ENCODE measurements at places on chromosomes 13 and 19. TPM values are rescaled to one million over a fixed set of nuclear protein-coding genes. Genes with fewer than 3 reads are reported as not detected.
A peak's percentile ranks its signal among the peaks of the same experiment; 100 is the strongest.

FSD1 gene
- 1.3 TPM for total RNA-seq

SIGLECL1 gene
- total RNA-seq: not detected

SIAH3 gene
- not detected for total RNA-seq

KLK2 gene
- total RNA-seq: not detected

ZNF333 gene
- total RNA-seq: 3.6 TPM

ZFP28 gene
- 0.45 TPM for total RNA-seq

SSC5D gene
- total RNA-seq: 0.81 TPM

KIR2DL4 gene
- total RNA-seq: not detected

AXL gene
- 10.1 TPM for total RNA-seq

HOMER3 gene
- 2.8 TPM for total RNA-seq

ZNF527 gene
- 1.6 TPM for total RNA-seq

SIGLEC9 gene
- total RNA-seq: 4.8 TPM

TEX101 gene
- not detected for total RNA-seq

ATP8A2 gene
- not detected for total RNA-seq

ZNF772 gene
- total RNA-seq: 3.6 TPM

CEACAM21 gene
- 0.40 TPM for total RNA-seq

MBD3L3 gene
- not detected for total RNA-seq

C1QTNF9B gene
- total RNA-seq: not detected

GRCh38 chr13:43797159-43797558 lies 10.4 kb upstream of the ENOX1 start:
- DNase-seq: no peak

GRCh38 chr19:13723206-13723605 lies 41.1 kb upstream of the MRI1 start:
- DNase-seq: no peak

- no peak for DNase-seq
These were observed 521.5 kb upstream of the SPRY2 start for GRCh38 chr13:80862456-80862855.

- no peak for DNase-seq
These were observed 28.7 kb downstream of the CAPN12 start for GRCh38 chr19:38715555-38715954.

DNA sequence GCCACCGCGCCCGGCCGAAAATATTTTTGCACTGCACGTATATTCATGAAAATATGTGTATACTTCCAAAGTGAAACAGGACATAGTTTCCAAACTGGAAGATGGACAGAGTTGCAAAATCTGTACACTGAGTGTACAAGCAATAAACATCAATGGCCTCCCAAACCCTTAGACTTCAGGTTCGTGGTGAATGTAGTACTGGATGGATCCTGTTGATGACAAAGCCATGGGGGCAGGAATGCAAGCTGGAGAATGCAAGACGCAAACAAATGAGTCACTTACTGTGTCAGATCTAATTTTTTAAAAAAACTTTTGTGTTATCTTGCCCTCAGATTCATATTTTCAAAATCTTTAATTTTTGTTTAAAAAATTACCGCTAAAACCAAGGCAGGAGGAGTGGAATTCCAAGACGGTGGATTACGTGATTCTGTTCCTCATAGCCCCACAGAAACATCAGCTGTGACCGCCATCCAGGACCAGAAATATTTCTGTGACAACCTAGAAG lies 12.7 kb upstream of the LILRA2 start:
- DNase-seq: peak; percentile 5

DNA sequence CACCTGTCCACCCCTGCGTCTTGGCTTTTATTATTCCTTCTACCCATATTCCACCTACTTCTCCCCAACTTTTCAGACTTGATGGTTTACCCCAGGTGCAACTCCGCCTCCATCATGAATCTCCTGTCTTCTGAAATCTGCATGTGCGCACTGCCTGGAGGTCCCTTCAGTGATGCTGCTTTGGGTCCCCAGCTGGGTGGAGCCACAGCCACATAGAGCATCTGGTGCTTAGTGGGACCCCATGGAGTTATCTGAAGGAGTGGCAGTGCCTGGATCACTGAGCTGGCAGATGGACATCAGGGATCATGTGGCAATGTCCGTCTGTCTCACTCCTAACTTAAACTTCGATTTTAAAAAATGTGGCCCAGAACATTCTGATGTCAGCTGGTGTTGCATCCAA lies 13.5 kb downstream of the ZNF536 start:
- DNase-seq: no peak

DNA sequence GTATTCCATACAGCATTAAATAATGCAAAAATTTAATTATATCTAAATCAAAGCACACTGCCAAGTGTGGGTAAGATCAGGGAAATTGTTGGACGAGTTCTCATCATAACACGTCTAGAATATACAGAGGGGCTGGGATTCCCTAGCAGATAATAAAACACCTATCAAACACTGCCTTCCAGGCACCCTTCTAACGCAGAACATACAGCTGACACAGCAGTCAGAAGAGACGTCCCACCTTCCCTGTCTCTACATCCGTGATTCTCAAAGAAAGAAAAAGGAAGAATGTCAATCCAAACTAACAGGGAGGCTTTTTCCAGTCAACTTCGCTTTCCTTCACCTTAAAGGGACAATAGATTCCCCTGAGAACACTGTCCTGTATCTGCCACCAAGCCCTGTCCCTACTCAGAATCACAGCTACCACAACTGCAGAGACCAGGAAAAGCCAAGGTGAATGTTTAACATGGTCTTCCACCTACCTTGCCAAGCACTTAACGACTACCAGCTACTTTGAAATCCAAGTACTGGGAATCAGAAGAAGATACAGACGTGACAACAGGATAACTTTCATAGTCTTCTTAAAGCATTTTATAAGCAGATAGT lies 38.5 kb downstream of the TBC1D4 start:
- DNase-seq: no peak

- DNase-seq: no peak
These were observed 76.3 kb downstream of the MZT1 start for GRCh38 chr13:72651144-72651543.

DNA sequence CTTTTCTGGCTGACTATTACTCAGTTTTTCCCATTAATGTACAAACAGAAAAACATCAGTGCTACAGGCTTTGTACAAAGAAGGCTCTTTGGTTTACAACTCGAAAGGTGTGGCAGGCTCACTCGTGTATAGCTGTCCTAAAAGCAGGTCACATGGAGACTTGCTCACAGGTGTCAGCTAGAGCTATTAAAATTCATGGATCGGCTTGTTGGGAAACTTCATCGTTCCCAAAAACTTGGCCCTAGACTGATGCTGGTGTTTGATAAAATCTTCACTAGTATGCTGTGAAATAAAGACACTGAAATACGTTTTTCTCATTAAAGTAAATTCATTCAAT lies 64.9 kb downstream of the MBNL2 start:
- DNase-seq: no peak

DNA sequence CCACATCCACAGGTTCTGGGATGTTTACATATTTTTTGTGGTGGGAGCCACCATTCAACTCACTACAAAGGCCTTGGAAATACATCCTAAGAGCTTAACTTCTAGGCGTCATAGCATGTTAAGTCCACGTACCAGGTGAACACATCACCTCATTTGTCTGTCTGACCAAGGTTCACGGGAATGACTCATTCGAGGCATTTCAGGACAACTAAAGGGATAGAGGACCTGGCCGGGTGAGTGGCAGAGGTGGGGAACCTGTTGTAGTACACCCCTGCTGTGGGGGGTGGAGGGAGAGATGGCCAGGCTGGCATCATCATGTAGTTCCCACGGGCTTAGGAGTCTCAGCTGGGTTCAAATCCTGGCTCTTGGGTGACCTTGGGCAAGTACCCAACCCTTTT lies 51.5 kb downstream of the BICRA start:
- peak; percentile 70 for DNase-seq

DNA sequence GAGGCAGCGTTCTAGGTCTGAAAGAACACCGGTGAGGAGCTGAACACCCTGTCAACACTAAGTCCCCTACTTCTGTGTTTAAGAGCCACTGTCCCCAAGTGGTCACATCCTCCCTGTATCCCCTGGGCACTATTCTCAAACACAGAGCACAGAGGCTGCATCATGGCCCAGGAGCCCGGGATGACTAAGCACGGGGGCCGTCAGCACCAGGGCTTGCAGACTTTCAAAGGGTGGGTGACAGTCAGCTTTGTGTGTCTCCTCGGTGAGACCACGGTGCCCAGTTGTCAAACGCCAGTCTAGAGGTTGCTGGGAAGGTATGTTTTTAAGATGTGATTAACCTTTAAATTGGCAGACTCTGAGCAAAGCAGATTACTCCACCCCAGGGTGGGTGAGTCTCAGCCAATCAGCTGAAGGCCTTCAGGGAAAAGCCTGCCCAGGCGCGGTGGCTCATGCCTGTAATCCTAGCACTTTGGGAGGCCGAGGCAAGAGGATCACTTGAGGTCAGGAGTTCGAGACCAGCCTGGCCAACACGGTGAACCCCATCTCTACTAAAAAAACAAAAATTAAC lies 8.0 kb downstream of the MAP2K2 start:
- no peak for DNase-seq

DNA sequence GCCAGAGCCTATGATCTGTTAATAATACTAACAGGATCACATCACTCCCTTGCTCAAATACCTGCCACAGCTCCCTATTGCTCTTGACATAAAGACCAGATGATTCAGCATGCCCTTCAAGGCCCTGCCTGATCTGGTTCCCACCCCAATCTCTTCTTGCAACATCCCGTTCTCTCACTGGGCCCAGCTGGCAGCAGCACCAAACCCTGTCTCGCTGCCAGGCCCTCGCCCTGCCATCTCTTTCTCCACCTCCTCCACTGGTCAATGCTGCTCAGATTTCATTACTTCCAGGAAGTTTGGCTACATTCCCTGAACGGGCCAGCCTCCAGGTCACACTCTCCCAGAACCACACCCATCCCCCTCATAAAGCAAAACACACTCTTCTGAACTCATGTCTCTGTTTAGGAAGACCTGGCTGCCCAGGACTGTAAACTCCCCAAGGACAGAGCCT lies 8.6 kb upstream of the BCAT2 start:
- DNase-seq: peak; percentile 97

DNA sequence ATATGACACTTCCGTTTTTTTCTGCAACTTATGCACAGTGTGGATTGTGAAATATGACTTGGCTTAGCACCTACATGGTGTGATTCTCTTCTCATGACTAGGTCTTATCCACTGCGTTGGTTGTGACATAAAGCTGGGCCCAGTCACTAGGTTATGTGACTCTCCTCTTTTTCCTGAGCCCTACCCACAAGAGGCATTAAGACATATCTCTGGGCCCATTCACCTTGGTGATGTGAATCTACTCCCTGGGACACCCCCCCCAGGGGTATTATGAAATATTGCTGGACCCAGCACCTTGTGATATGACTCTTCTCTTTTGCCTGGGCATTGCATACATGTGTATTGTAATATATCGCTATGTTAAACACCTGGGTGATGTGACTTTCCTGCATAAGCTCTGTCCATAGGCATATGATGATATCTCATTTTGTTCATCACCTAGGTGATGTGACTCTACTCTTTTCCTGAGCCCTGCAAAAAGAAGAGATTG lies 85.8 kb upstream of the ZNF43 start:
- no peak for DNase-seq

- no peak for DNase-seq
These were observed 17.4 kb downstream of the AKAP8L start for GRCh38 chr19:15401397-15401710.

- no peak for DNase-seq
These were observed 244.5 kb upstream of the CSNK1A1L start for GRCh38 chr13:37349916-37350315.

DNA sequence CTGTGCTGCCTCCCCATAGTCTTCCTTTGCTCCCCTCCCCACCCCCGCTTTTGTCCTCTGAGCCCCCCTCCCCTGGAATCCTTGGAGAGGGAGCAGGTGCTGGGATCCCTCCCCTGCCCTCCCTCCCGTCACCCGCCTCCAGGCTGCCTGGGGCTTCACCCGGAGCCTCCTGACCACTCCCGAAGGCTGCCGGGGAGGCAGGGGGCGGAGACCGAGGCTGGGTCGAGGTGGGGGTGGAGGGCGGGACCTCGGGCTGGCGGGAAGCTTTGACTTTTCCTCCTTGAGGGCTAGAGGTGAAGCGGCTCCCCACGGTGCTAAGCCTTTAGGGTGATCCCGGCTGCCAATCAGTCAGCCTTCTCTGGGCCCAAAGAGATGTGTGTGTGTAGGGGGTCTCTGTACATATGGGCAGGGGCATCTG lies 1.5 kb downstream of the KMT5C start:
- DNase-seq: no peak

DNA sequence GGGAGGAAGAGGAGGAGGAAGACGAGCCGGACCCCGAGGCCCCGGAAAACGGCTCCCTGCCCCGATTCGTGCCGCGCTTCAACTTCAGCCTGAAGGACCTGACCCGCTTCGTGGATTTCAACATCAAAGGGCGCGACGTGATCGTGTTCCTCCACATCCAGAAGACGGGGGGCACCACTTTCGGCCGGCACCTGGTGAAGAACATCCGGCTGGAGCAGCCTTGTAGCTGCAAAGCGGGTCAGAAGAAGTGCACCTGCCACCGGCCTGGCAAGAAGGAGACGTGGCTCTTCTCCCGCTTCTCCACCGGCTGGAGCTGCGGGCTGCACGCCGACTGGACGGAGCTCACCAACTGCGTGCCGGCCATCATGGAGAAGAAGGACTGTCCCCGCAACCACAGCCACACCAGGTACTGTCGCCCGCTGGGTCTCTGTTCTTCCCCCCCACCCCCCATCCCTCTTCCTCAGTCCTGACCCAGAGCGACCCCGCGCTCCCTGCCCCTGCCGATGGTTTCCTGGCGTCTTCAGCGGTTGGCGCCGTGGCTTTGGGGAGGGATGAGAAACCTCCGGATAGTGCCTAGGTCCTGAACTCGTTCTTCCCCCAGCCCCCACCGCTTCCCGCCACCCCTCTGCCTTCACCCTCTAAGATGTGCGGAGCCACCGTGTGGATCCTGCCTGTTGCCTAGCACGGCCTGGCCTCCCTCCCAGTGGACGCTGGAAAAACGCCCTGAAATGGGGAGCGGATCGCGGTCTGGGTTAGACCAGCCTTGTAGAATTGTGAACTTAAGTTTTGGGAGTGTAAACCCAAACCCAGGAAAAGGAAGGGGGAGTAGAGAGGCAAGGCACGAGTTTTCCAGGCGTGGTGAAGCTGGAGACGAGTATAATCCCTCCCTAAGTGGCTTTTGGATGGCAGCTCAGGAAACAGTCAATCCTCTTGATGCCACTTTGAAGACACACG lies 1.5 kb downstream of the HS6ST3 start:
- DNase-seq: peak; percentile 44

- no peak for DNase-seq
These were observed 1694.8 kb upstream of the PCDH20 start for GRCh38 chr13:63110466-63110865.

GRCh38 chr13:108270442-108270841 lies 924 bp downstream of the TNFSF13B start:
- DNase-seq: no peak

GRCh38 chr19:52227196-52227940 lies 37.5 kb downstream of the PPP2R1A start:
- no peak for DNase-seq

DNA sequence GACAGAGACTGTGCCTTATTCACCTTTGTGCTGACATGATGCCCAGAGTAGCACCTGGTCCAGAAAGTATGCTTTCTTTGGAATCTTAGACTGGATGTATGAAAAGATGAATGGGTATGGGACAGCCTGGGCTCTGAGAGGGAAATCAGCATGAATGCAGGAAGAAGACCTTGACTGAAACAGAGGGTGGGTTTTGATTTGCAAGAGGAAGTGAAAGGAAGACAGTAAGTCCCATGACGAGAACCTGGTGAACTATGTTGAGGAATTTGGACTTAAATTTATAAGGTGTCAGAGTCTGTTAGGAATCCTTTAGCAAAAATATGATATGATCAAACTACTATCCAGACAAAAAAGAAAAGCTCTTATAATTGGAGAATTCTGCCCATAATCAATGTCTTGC lies 301.9 kb downstream of the SPRY2 start:
- no peak for DNase-seq

All from left lobe of liver (tissue), 2 donors.